ENCODE measurements at places on chromosomes 7 and 10.

GRCh38 chr7:31186202-31186601 lies 134.1 kb downstream of the ADCYAP1R1 start:
- no peak for DNase-seq

- no peak for DNase-seq
These were observed 165.4 kb downstream of the ACTR3B start for GRCh38 chr7:152924826-152925411.

DNA sequence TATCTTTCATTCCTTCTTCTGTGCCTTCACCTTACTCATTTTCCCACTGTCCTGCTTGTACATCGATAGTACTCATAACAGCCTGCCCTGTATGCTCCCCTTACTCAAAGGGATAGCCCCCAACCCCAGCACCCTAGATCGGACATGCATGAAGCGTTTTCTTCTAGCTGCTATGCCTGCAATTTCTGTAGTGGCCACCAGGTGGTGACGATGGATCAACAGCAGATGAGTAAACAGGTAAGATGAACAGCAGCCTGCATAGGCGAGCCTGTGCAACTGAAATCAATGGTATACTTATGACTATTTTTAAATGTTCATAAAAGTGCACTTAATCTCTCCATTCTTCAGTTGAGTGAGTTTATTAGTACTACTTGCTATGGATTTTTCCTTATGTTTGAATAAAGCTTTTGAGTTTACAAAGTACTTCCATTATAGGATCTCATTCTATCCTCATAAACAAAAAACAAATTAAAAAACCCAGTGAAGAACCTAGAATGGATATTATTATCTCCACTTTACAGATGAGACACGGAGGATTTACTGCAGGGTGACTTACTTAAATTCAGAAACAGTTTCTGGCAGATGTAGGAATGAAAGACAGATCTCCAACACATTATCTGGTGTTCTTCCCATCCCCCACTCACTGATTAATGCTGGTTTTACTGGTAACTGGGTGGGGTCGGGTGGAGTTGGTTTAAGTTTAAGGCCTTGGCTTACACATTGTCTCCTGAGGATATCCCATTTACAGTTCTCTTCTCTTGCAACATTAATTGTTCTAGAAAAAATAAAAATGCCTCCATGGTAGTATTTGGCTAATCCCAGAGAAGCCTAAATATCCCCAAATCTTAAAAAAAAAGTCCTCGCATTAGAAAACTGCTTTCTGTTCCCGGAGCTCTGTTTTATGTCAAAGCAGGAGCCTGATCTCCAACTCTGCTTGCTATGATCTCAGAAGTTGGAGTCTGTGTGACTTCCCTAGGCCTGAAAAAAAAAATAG lies 222.1 kb downstream of the GLI3 start:
- peak; percentile 18 for DNase-seq

GRCh38 chr7:94971051-94971867 lies 63.9 kb downstream of the PPP1R9A start:
- peak; percentile 39 for DNase-seq

DNA sequence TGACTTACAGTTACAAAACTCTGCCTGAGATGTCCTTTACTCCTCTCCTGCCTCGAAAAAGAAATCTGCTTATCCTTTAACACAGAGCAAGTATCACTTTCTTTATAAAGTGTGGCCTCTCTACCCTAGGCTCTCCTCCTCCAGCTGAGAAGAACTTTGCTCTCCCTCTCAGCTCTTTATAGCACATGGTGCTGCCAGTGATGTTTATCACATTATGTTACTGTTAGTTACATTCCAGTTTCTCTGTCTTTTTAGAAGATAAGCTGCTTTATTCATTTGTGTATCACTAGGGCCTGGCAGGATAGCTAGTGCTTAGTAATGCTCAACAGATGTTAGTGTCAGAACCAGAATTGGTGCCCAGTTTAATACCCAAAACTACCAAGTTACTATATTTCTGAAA lies 41.1 kb upstream of the TMEM229A start:
- no peak for DNase-seq

DNA sequence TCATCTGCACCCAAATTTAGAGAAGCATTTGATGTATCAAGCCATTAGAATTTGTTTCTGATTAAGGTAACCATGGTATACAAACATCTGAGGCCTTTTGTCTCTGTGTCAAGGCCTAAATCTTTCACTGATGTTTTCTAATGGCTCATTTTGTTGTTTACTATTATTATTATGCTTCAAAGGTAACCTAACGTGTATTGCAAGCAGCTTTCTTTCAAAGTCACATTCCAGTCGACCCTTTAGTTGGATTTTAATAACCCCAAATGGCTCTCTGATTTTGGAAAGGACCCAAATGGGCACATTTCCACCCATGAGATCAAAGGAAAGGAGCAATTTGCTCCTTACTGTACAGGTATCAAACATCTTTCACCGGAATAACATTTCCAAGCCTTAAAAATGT lies 46.7 kb upstream of the WNT16 start:
- DNase-seq: no peak

Measured in AG10803 (cell line).